ENCODE measurements at places on chromosomes 3 and 15. TPM values are rescaled to one million over a fixed set of nuclear protein-coding genes. Genes with fewer than 3 reads are reported as not detected.

CYP19A1 gene
- total RNA-seq, result not detected

GRCh38 chr3:138426211-138426610 lies 8.2 kb upstream of the ESYT3 start:
- no peak for DNase-seq

DNA sequence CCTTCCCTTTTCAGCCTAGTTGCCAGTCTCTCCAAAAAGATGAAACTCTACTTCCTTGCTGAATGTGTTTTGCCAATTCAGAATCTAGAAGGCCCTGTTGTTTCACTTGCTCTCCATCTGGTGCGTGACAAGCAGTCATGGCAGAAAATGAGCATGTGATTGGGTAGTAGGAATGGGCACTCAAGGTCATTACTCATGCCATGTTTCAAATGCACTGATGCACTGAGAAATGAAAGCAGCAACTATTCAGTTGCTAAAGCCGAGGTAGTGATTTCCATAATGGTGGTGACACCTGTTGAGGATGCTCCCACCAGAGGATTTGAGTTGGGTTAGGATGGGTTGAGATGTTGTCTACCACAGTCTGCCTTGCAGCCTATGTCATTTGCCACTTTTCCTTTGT lies 12.7 kb downstream of the ZBTB38 start:
- DNase-seq, result no peak

- DNase-seq, result no peak
Observed at GRCh38 chr3:176765382-176765900, 431.8 kb downstream of the TBL1XR1 start.

- DNase-seq, result no peak
Observed at GRCh38 chr3:108838436-108838835, 15.8 kb downstream of the TRAT1 start.

- peak; percentile 63 for DNase-seq
Observed at GRCh38 chr3:157129803-157130466, 30.0 kb downstream of the CCNL1 start.

KLHL40 gene
- not detected for total RNA-seq

DNA sequence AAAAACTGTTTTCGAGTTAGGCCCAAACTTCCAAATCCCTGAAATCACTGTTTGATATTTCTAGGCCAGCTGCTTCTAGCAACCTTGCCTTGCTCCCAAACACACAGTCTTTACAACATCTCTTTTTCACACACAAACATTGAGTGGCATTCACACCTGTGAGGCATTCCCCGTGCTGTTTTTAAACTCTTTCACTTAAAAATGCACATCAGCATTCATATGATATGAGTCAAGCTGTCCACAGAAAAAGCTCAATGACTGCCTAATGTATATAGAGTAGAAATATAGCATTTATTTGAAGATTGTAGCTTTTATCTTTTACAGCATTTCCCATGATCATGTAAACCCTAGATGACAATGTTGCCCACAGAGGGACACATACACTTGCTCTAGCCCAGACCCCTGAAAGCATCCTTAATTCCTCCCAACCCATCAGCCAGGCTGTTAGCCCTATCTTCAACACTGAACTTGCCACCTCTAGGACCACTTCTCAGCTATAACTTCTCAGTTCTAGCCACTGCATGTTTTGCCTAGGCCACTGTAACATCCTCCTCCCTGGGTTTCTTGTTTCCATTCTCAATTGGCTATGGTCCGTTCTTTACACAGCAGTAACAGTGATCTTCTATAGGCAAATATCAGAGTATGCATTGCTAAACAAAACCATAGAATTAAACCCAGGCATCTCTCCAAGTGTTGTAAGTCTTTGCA lies 782.6 kb downstream of the DIPK2A start:
- no peak for DNase-seq

GRCh38 chr3:99545941-99546580 lies 92.3 kb upstream of the COL8A1 start:
- DNase-seq, result peak; percentile 22

DNA sequence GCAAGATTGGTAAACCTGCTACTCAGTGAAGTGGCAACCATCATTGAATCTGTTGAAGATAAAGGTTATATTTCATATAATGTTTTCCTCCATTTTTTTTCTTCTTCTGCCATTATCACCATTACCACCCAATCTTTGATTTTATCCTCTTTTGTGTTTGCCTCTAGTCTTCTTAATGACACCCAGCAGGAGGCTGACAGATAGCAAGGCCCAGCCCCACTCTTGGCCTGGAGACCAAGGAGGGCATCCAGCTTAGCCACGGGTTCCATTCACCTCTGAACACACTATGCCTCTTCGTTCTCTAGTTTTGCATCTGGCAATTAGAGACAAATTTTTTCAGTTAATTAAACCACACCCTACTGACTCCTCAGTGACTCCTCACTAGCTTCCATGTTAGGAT lies 129.7 kb downstream of the TPRG1 start:
- no peak for DNase-seq
